Stromal cell of bone marrow (primary cell): ENCODE measurements at places on chromosomes 1 and 21.

- no peak for DNase-seq
These were observed 372.5 kb upstream of the ST6GALNAC5 start for GRCh38 chr1:76494807-76495206.

GRCh38 chr1:160830321-160831153, 32.1 kb downstream of the CD244 start:
- no peak for DNase-seq

- DNase-seq = peak; percentile 53
These were observed 269.9 kb downstream of the HLX start for GRCh38 chr1:221149111-221149510.

- no peak for DNase-seq
These were observed 66.3 kb upstream of the EDEM3 start for GRCh38 chr1:184820956-184821355.

- no peak for DNase-seq
These were observed 349 bp downstream of the ADGRB2 start for GRCh38 chr1:31763671-31764311.

GRCh38 chr1:114207635-114208034, 54.0 kb upstream of the SYT6 start:
- no peak for DNase-seq

DNA sequence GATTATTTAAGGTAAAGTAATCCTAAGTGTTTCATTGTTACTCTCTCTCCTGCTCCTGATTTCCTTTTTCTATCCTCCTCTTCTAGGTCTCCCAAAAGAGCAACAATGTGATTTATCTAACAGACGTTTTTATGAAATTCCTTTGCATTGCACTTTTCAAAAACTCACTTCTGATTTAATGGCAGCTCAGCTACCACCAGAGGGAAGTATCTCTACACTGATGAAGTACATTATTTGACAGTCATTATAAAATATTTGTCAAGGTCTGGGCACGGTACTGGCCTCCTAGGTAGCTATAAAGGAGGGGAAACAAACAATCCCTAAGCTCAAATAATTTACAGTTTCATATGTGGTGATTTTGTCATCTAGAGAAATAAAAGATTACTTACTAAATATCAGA, 15.6 kb downstream of the TMPRSS15 start:
- DNase-seq = no peak

- DNase-seq = no peak
These were observed 63.8 kb upstream of the PRDX6 start for GRCh38 chr1:173413271-173413707.

- DNase-seq = peak; percentile 91
These were observed 41.8 kb downstream of the GATAD2B start for GRCh38 chr1:153880962-153881361.

DNA sequence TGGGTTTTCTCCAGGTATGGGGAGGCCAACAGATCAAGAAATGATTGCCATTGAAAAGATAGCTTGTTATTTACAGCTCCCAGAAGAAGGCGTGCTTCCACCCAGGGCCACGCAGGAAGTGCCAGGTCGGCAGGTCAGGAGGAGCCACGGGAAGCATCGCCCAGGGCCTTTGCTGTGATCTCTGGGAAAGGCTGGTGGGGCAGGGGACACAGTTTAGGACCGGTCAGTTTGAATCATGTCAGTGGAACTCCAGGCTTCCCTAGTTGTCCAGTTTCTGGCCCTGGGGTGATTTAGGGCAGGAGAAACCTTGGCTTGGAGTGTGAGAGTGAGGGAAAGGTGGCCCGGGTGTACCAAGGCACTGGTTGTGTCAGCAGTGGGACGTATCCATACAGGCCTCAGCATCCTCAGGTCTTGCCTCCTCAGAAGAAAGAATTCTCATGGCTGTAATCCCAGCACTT, 11.4 kb downstream of the PLA2G5 start:
- no peak for DNase-seq

- peak; percentile 71 for DNase-seq
These were observed 86.3 kb downstream of the MPZL1 start for GRCh38 chr1:167808104-167808503.

GRCh38 chr1:234659538-234659937, 49.6 kb upstream of the IRF2BP2 start:
- peak; percentile 72 for DNase-seq

DNA sequence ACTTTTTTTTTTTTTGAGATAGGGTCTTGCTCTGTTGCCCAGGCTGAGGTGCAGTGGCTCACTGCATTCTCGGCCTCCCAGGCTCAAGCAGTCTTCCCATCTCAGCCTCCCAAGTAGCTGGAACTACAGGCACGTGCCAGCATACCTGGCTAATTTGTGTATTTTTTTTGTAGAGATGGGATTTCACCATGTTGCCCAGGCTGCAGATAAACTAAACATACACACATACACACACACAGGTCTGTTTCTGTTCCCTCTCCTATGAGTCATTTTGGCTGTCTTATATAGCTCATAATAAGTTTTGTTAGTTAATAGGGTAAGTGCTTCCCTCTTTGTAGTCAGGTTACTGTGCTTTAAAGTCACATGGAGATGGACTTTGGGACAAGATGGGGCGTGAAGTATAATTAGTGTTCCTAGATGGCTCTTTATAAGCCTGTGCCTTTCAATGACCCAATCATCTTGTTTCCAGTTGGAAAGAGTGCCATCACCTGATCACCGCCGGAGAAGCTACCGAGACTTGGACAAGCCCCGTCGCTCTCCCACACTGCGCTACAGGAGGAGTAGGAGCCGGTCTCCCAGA, 9.1 kb downstream of the PRPF38A start:
- DNase-seq = no peak
